Suppressor macrophage treated with lipopolysaccharide for 4 hours (primary cell): ENCODE measurements at places on chromosomes 1 and 21.

DNA sequence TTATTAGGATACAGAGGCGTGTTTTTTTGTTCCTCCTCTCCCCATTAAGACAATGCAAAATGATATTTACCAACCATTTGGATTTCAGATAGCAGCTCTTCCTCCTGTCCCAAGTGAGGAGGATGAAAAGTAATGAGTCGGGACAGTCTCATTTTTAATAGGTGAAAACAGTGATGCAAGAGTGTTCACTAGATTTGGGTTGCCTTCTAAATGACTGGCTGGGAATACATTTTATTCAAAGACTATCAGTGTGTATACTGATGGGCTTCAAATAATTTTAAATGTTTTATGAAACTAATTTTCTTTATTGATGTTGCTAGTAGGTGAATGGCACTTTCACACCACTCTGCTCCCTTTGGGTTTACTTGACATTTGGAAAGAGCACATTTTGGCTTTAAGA lies 2.1 kb downstream of the RCOR3 start:
- DNase-seq = no peak

DNA sequence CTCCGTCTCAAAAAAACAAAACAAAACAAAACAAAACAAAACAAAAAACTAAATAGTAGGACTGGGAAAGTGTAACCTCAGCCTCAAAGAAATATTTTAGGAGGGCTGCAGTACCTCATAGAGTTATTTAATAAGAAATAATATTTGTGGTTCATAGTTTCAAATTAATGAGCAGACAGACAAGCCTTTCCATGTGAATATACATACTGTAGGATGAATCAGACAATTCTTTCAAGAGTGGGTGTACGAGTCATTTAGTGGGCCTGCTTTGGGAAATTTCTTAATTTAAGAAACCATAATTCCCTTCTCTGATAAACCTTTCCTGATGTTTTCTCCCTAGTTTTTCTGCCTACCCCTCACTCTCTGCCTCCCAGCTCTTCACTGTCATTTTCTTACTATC lies 52.5 kb downstream of the CDC14A start:
- DNase-seq = peak; percentile 19

- DNase-seq = peak; percentile 62
These were observed 101.7 kb downstream of the ADSS2 start for GRCh38 chr1:244350027-244350426.

- no peak for DNase-seq
These were observed 21.3 kb upstream of the KCNQ4 start for GRCh38 chr1:40762144-40762923.

- peak; percentile 87 for DNase-seq
These were observed 23.9 kb upstream of the SLAMF6 start for GRCh38 chr1:160546942-160547341.

DNA sequence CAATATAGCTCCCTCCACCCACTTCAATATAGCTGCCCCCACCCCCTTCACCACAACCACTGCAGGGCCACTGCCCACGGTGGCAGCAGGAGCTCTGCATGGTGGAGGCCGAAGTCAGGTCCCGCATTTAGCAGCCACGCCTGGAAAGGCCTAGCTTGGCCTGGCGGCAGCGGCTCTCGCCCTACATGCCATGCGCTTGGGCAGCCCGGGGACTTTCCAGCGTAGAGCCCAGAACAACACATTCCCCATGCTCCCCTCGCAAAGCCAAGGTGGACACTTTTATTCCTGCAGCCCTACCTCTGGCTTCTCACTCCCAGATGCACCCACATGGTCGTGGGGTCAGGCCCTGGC lies 37.1 kb downstream of the LHX4 start:
- no peak for DNase-seq

DNA sequence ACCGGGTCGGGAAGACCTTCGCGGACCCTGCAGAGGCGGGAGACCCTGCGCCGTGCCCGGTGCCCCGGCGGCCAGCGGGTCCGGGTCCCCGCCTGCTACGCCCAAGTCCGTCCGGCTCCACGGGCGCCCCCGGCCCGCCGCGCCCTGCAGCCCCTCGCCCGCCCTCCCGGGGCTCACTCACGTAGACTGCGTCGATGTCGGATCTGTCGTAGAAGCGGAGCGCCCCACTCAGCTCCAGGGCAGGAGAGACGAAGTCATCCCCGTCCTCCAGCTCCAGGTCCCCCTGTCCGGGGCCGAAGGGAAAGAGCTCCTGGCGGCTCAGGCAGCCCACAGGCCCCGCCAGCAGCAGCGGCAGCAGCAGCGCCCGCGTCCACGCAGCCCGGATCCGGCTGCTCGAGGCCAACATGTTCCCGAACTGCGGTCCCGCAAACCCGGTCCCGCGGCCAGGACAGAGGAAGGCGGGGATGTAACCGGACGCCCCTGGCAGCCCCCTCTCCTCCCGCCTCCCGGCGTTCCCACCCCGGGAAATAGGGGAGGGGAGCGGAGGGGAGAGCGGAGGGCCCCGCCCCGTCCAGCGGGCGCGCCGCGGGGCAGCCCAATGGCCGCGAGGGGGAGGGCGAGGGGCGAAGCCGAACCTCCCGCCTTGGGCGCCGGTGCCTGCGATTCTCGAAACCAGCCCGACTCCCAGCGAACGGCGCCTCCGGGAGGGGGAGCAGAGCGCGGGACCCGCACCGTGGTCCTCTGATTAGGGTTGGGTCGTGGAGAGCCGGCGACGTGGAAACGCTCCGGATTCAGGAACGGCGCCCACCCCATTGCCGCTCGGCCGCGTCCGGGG lies at the start of gene NID1:
TSS of gene NID1 (minus strand) at position 417 of the 835 bp plus-strand sequence. CDS start at position 406, 11 bp downstream.
- DNase-seq = peak; percentile 56

DNA sequence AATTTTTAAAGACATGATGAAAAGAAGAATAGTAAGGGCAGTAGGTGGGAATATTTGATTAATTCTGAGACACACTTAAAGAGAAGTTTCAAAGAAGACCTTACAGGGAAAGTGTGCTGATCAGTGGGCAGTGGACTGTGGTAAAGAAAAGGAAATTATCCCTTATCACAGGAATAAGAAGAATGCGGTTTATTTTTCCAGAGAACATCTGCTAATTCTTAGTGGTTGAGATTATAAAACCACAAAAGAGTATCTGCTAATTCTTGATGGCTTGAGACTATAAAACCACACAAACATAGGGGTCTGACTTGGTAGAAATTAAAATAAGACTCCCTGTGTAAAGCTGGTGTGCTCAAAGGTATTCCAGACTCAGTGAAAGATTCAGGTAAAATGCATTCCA lies 60.0 kb upstream of the KCTD3 start:
- no peak for DNase-seq

DNA sequence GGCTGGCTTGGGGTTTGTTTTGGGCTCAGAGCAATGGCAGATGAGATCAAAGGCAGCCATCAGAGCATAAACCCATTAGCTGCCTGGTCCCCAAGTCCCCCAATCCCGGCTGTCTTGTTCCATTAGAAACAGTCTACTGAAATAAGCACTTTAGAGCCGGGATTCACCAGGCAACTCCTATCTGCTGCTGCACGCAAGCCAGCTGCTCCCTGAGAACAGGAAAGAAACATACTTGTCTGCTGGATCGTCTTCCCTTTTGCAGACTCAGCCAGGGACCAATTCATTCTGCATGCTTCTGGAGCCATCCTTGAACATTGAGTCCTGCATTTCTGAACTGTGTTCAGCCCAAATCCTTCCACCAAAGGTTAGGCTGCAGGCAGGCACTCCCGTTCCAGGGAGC lies 21.8 kb downstream of the RXRG start:
- DNase-seq = no peak

GRCh38 chr21:45384656-45385548 lies 20.1 kb upstream of the COL18A1 start:
- no peak for DNase-seq

DNA sequence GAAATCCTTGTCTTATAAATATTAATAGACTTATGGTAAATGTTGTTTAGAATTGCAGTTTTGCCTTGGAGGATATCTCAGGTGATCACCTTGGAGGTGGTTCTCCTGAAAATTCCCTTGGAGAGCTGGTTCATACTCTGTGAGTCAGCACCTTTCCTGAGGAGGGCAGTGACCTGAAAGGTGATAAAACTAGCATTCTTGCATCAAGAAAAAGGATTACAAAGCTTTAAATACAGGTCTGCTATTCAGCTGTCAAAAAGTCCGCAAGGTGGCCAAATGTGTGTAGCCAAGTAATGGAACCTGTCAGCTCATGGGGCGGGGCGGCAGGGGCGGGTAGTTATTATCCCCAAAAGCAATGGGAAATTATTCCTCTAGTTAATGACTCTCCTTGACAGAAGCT lies 52.8 kb upstream of the EDARADD start:
- DNase-seq = no peak

- peak; percentile 68 for DNase-seq
These were observed 4.4 kb upstream of the ZNF692 start for GRCh38 chr1:248862998-248863881.

DNA sequence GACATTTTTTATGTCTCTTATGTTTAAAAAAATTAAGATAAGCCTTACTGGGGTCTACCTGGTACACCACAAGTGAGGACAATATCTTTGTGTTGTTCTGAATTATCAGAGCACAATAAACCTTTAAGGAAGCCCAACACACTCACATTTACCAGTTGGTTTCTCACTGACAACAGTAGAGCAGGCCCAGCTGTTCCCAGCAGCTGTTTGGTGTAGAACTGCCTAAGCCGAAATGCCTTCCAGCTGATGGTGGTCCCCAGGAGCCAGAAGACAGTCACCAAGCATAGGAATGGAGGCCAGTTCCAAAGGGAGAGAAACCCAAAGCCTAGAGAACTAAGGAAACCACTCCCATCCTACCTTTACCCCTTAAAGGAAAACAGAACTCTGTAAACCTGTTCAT lies 428.6 kb upstream of the CAMK1G start:
- DNase-seq = no peak

DNA sequence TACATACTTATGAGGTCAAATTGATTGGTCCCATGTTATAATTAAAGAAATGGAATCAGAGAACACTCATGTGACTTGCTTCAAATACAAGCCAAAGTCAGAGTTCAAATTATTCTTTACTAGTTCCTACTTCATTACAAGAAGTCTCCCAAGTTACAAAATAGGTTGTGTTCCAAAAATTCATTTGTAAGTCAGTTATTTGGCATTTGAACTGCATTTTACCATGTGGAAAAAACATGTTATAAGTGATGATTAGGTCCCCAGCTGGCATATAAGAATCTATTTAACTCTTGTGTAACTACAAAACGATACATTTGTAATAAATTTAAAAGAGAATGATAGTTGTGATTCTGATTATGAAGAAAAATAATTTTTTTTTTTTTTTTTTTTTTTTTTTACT lies 124.1 kb downstream of the DISP1 start:
- no peak for DNase-seq

- DNase-seq = no peak
These were observed 90.0 kb upstream of the NFASC start for GRCh38 chr1:204780630-204781029.

GRCh38 chr21:42161401-42161955 lies 57.5 kb upstream of the ABCG1 start:
- DNase-seq = no peak
